ENCODE measurements at places on chromosomes 2 and 18.
A peak's percentile ranks its signal among the peaks of the same experiment; 100 is the strongest.

GRCh38 chr2:188244383-188244782 lies 47.3 kb upstream of the GULP1 start:
- peak; percentile 3 for DNase-seq

- DNase-seq = peak; percentile 26
These were observed 108.7 kb downstream of the EN1 start for GRCh38 chr2:118738524-118739308.

- no peak for DNase-seq
These were observed 1073.4 kb upstream of the ZEB2 start for GRCh38 chr2:145593280-145593679.

- DNase-seq = no peak
These were observed 34.0 kb upstream of the SLC66A3 start for GRCh38 chr2:11121099-11121822.

GRCh38 chr18:50289108-50289443 lies 1.6 kb upstream of the CXXC1 start:
- no peak for DNase-seq

DNA sequence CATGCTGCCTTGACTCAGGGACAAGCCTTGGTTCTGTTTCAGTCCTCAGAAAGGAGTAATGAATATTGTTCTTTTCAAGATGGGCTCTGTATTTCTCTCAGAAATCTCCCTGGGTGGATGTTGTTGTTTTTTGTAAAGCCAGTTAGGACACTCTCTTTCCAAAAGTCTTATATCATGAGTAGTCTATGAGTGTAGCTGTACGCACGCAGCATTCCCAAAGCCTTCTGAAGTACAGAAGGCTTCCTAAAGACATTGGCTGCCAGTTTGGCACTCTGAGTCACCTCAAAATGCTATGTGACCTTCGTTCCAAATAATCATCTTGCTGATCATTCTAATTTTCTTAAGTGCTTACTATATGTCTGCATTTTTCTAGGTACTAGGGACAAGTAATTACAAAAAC lies 16.7 kb upstream of the GTF2A1L start:
- DNase-seq = no peak

DNA sequence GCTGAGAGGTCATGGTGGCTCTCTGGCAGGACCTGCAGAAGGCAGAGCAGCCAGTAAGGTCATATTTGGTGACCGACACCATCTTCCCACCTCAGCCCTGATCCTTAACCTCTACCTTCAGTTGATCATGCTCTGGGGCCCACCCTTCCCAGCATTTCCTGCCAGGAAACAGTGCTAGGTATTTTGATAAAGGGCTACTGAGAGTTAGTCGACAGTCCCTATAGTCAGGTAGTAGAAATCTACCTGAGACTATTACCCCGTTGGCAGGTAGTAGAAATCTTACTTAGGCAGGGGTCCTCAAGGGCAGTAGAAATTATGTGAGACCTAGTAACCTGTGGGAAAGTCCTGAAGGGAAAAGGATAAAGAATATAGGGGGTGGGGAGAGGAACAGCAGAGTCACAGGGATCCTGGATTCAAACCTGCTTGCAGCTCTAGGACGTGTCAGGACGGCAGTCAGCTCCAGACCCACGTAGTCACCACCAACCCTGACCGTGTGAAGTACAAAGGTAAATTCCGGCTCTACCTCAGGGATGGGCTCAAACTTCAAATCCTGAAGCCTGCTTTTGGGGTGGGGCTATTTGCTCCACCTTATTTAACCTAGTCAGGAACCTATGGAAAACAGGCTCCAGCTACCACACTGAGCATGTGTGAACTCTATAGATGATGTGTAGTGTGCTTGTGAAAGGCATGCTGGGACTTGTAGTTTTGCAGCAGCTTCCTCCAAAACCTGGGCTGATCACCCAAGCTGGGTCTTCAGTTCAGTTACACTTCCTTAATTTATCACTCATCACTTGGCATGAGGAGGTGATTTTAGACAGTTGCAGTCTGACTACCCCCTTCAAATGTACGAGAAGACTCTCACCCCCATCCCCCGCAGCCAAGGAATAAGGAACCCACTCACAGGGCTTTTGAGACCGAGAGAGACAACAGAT lies at the start of gene DQX1:
DQX1 (minus strand) TSS at position 515 of the 932 bp plus-strand sequence; CDS start at position 13, 502 bp downstream.
- DNase-seq = peak; percentile 7

GRCh38 chr2:34799556-34799955 lies 1200.5 kb upstream of the FAM98A start:
- no peak for DNase-seq

GRCh38 chr2:9897331-9897737 lies 54.1 kb downstream of the TAF1B start:
- peak; percentile 31 for DNase-seq

DNA sequence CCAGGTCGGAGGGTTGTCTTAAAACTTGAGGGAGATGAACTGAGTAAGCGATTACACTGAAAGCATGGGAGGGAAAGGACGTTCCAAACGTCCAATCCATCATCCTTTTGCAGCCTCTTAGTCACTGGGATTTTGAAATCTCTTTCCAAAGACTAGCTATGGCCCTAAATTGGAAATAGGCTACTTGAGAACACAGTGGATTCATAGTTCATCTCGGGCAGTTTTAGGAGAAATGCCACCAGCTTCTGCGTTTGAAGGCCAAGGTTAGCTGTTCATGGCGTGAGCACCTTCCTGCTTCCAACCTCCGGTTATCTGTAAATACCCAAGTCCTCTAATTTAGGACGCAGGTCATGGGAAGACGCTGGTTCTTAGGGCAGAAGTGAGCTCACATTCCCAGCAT lies 821 bp upstream of the EML6 start:
- peak; percentile 44 for DNase-seq

DNA sequence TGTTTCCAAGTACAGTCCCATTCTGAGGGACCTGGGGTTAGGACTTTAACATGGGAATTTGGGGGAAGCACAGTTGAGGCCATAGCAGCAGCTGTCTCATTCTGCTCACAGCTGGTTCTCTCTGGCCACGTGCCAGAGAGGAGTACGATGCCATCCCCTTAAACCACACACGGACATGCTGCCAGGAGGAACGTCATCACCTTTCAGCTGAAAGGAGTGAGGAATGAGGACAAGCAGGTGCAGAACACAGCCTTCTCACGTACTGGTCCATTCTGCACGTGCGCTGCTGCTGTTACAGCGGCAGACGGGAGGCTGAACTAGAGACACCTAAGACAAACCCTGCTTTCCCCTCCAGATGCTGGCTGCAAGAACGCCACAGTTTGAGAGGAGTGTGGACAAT lies 33.5 kb downstream of the ODC1 start:
- peak; percentile 83 for DNase-seq

- DNase-seq = no peak
These were observed 5.1 kb downstream of the SLC35F6 start for GRCh38 chr2:26769089-26769761.

DNA sequence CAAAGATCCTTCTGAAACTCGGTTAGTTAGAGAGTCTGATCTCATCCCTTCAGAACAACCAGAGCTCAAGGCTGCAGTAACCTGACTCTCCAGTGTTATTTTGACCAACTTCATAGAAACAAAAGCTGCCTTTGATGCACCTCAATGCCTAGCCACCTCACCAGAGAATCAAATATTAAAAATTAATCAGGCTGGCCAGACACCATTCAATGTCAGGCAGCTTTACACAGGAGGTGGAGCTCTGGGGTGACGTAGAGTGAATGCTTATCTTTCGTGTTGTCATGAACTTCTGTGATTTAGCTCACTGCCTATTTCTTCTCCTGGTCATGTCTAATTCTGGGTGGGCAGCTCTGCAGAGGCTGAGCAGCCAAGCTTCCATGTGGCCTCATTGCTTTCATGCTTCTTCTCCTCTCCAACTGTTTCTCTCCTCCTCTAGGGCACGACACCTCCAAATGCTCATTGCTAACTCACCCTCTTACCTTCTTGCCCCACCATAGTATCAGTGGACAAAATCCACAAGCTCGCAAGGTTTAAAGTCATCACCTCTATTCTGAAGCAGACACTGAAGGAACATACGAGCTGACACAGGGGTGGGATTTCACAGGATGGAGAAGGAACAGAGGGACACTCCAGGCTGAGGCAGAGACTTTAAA lies 39.4 kb downstream of the AAK1 start:
- DNase-seq = no peak

- no peak for DNase-seq
These were observed 20.7 kb upstream of the COPS8 start for GRCh38 chr2:237065071-237065377.

GRCh38 chr2:181149056-181149455 lies 168.7 kb downstream of the UBE2E3 start:
- no peak for DNase-seq

- peak; percentile 10 for DNase-seq
These were observed 13.2 kb downstream of the SLC9A2 start for GRCh38 chr2:102632380-102633175.

DNA sequence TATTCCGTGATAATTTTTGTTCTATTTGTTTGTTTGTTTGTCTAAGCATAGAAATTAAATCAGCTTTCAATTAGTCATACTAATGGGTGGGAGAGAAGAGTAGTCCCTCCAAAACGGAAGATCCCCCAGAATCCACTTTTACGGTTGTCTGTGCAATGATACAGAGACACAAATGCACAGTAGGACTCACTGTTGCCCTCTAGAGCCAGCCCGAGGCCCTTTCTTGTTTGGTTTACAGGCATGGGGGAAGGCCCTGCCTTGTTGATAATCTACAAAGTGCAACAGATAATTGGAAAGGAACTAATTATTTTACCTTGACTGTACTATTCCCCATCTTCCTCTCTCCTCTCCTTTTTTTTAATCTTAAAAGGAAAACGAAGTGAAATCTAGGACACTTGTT lies 121.1 kb downstream of the ACOXL start:
- peak; percentile 58 for DNase-seq

DNA sequence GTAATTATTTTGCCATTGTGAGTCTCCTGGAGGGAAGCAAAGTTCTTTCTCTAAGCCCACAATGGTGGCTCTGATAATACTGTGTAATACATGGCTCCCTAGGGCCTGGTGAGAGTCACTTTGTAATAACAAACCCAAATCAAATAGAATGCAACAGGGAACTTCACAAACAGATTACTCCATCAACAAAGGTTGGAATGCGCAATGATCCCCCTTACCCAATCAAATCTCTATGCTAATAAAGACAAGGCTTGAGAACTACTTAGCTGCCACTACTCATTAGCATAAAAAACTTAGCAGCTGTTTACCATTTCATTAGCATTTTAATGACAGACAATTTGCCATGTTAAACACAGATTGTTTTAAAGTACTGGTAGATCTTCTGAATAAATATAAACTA lies 285.6 kb upstream of the SESTD1 start:
- peak; percentile 74 for DNase-seq

- no peak for DNase-seq
These were observed 4.1 kb upstream of the LRP1B start for GRCh38 chr2:142134911-142135310.

- no peak for DNase-seq
These were observed 6.8 kb downstream of the CPLX4 start for GRCh38 chr18:59311631-59312030.

GRCh38 chr2:41142478-41142877 lies 690.6 kb upstream of the SLC8A1 start:
- peak; percentile 85 for DNase-seq
